Smooth muscle cell of the umbilical artery (primary cell): ENCODE measurements at places on chromosomes 7 and 10. TPM values are rescaled to one million over a fixed set of nuclear protein-coding genes. Genes with fewer than 3 reads are reported as not detected.

The SLC35G1 gene
- 3.1 and 3.9 TPM in 2 replicates for total RNA-seq

The TFEC gene
- total RNA-seq, result under 0.01 and 0.46 TPM in 2 replicates

The STRIP2 gene
- 3.3 and 9.8 TPM in 2 replicates for total RNA-seq

The PLEKHA8 gene
- total RNA-seq, result 15.7 and 18.8 TPM in 2 replicates

The SFMBT2 gene
- total RNA-seq, result under 0.01 and 0.14 TPM in 2 replicates

The SFTPA1 gene
- not detected in 2 replicates for total RNA-seq

The ALDH18A1 gene
- total RNA-seq, result 249 and 250 TPM in 2 replicates

The KBTBD2 gene
- total RNA-seq, result 42.8 and 43.7 TPM in 2 replicates

The ERVW-1 gene
- not detected in 2 replicates for total RNA-seq

The TPST1 gene
- 145 and 343 TPM in 2 replicates for total RNA-seq

The H2BK1 gene
- total RNA-seq, result not detected in 2 replicates

The NYAP1 gene
- 0.83 and 1.2 TPM in 2 replicates for total RNA-seq

The RELN gene
- under 0.01 and 0.89 TPM in 2 replicates for total RNA-seq

The STOX1 gene
- total RNA-seq, result 0.09 TPM in 1 of 2 replicates, not detected in the other

The CLCN1 gene
- total RNA-seq, result not detected in 2 replicates

The KAZALD1 gene
- total RNA-seq, result 3.6 and 5.9 TPM in 2 replicates

The SLC18A3 gene
- not detected in 2 replicates for total RNA-seq

The ACHE gene
- total RNA-seq, result 0.30 and 0.74 TPM in 2 replicates

The TACC2 gene
- total RNA-seq, result 2.4 and 7.8 TPM in 2 replicates

The ZNF786 gene
- total RNA-seq, result 5.3 and 8.2 TPM in 2 replicates

The ANKIB1 gene
- total RNA-seq, result 60.6 and 65.1 TPM in 2 replicates

The CRTAC1 gene
- under 0.01 TPM in 1 of 2 replicates, not detected in the other for total RNA-seq

The AP1S1 gene
- total RNA-seq, result 162 and 177 TPM in 2 replicates

The PDK4 gene
- total RNA-seq, result under 0.01 TPM in 1 of 2 replicates, not detected in the other

The KDM7A gene
- total RNA-seq, result 4.8 and 5.2 TPM in 2 replicates

The CYP3A4 gene
- total RNA-seq, result not detected in 2 replicates

The PNLIPRP1 gene
- total RNA-seq, result not detected in 2 replicates

The PSMA2 gene
- 52.0 and 88.5 TPM in 2 replicates for total RNA-seq
